Activated T-cell treated with anti-CD3 and anti-CD28 coated beads, Interleukin-2, amount 50 U/mL, for 24 hours (primary cell): ENCODE measurements at places on chromosomes 11 and 22.

- DNase-seq, result peak; percentile 77
Measured at GRCh38 chr11:67272327-67273259, 6.3 kb downstream of the GRK2 start.

DNA sequence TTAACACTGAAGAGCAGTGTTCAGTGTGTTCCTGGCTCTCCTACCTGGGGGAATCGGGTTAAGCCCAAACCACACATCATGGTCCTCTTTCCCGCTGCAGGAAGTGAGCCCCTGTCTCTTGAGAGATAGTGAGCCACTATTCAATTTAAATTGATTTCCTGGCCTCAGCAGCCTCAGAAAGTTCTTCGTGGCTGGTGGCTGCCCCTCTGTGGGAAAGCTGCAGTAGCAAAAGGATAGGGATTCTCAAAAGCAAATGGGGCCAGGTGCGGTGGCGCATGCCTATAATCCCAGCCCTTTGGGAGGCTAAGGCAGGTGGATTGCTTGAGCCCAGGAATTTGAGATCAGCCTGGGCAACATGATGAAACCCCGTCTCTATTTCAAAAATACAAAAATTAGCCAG is 49.1 kb upstream of the CD5 start:
- peak; percentile 29 for DNase-seq

GRCh38 chr11:61973476-61974162 is 6.2 kb upstream of the FTH1 start:
- DNase-seq, result peak; percentile 25

DNA sequence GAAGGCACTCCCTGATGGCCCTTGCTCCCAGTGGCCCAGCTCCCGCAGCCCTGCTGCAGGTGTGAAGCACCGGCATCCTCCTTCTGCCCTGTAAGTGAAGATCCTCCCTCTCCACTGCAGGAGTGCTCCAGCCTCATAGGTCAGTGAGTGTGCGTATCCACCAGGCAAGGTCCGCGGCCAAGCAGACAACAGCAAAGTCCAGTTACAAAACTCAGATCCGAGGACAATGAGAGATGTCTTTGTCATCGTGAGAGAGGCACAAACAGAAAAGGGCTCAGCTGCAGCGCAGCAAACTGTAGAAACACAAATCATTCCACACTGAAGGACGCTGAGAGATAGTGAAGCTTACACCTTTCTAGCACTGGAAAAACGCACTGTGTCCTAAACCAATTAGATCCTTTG is 46.1 kb downstream of the MYH9 start:
- DNase-seq, result no peak

GRCh38 chr11:1015826-1016545 is 20.5 kb downstream of the MUC6 start:
- DNase-seq, result no peak

GRCh38 chr11:16813126-16813525 is 74.7 kb downstream of the C11orf58 start:
- no peak for DNase-seq

- DNase-seq, result no peak
Measured at GRCh38 chr11:125958872-125959400, 13.1 kb downstream of the VSIG10L2 start.

DNA sequence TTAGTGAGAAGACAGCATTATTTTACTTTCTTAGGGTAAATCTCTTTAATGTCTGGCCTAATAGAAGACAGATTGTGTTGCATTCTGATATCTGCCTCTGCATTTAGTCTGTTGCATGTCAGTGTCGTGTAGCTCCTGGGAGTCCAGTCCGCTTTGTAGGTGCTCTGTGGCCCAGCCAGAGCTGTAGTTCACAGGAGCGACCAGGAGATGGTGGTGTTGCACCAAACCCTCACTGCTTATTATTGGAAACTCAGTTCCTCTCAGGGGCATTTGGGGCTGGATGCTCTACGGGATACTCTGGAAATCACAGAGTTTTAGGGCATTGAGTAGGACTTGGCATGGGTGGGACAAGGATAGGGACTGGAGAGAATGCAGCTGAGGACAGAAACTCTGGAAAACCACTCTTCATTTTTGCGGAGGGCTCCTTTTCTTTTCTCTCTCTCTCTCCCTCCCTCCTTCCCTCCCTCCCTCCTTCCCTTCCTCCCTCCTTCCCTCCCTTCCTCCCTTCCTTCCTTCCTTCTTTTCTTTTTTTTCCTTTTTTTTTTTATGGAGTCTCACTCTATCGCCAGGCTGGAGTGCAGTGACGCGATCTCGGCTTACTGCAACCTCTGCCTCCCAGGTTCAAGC is 21.7 kb downstream of the MIAT start:
- peak; percentile 83 for DNase-seq

GRCh38 chr11:79244241-79244772 is 196.5 kb downstream of the TENM4 start:
- DNase-seq, result no peak

- no peak for DNase-seq
Measured at GRCh38 chr11:60469723-60470122, 14.1 kb downstream of the MS4A1 start.

GRCh38 chr11:107651672-107652071 is 60.2 kb downstream of the SLN start:
- no peak for DNase-seq

DNA sequence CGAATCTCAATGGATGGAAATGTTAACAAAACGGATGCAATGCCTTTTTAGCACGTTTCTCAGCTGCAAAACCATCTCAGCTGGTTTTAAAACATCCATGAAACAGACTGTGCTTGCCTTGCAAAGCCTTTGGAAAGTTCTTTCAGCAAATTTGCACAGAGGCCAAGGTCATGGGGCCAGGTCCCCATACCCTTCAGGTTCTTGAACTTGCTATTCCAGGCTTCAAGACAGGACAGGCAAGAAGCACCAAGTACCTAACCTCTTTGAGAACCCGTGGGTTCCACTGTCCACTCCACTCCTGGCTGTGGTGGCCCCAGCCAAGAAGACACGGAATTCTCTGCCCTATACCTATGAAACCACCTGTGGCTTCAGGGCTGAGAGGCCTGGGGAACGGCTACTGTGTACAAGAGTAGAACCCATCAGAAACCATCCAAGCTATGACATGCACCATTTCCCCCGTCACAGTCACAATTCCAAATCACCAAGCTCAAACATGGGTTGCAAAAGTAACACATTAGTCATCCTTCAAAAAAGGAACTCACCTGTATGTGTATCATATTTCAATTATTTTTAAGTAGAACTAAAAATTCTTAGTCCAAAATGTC is 17.0 kb downstream of the TNKS1BP1 start:
- DNase-seq, result no peak

DNA sequence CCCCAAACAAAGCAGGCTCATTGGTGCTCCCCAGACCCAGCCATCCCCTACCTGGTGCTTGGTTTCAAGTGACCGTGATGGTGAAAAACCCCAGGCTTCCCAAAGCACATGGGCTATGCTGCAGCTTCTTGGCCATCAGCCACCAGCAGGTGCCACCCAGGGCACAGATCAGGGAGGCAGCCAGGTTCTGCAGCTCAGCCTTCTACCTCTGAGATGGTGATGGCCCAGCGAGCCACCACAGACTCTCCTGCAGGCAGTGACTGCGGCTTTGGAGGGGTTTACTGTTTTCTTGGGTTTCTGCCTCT is 70.0 kb upstream of the ALX4 start:
- DNase-seq, result no peak

DNA sequence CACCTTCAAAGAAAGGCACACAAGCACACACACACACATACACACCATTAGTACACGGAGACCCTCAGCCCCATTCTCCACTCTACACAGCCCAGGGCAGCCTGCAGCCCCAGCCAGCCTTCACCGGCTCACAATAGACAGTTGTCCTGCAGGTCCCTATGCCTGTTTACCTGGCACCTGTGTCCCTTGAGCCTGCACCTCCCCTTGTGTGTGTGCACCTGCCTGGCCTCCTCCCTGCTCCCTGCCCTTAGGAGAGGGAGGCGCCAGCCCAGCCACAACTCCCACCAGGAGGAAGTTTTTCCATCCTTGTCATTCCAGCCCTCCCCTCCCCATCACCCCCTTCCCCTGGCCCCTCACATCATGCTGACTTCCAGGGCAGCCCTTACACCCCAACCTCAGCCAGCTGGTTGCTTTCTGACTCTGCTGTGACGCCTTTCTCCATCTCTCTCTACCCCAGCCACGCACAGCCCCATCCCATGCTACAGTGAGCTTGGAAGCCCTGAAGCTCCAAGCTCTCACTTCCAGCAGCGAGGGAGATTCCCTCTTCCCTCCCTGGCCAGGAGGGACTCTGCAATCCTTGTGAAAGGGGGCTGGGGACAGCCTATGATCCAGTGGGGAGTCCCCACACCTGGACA is 4.4 kb downstream of the AHNAK start:
- DNase-seq, result no peak

GRCh38 chr11:102459393-102459792 is 6.8 kb upstream of the TMEM123 start:
- DNase-seq, result no peak

GRCh38 chr22:48313175-48313830 is 1514.4 kb downstream of the BRD1 start:
- no peak for DNase-seq

- no peak for DNase-seq
Measured at GRCh38 chr11:272195-272930, 5.8 kb upstream of the NLRP6 start.

DNA sequence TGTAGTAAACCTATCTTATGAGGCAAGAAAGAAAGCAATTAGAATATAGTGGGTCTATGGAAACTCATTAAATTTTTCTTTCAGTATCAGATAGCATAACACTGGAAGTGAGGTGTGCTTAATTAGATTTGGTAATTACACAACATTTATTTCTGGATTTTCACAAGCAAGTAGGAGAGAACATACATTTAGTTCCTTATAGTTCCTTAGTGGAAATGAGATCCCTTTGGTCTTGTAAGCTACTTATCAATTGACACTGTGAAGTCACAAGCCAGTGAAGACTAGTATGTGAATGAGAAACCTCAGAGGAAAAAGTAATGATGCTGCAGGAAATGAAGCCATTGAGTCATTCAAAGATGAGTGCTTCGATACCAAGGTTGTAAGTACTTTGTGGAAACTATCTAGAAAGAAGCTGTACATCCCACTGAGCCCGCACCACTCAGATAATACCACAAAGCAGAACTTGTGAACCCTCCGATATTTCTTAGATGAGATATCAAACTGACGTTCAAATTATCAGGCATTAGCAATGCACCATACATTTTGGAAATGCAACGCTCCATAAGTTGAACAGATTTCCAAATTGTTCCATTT is 53.5 kb downstream of the ENTHD1 start:
- no peak for DNase-seq

- no peak for DNase-seq
Measured at GRCh38 chr22:42397332-42398249, 34.6 kb downstream of the NFAM1 start.

DNA sequence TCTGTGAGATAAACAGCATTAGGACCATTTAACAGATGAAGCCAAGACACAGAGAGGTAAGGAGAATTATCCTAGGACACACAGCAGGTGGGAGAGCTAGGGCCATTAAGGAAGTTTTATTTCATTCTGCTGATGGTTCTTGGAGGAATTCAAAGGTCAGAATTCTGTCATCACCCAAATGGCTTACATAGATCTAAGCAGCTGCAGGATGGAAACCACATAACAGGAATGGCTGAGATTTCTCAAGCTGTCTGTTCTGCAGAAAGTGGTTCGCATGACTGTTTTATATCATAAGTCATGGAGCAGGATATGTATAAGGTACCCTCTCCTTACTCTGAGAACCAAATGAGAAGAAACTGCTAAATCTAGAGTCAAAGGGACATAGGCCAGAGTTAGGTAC is 163.2 kb upstream of the NARS2 start:
- DNase-seq, result no peak

DNA sequence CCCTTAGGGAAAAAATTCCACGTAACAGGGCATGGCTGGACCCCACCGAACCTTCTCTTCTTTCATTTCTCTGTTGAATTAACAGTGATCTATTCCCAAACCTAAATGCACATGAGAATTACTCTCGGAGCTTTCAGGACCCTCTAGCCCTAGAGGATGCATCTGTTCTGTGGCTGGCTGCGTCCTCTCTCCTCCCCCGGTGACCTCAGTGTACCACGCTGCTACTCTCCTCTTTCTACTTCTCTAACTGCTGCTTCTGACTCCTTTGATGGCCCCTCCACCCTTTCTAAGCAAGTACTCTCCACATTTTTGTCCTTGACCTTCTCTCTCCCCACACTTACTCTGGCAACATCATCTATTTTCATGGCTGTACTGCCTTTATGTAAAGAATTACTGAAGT is 12.1 kb upstream of the APOA1 start:
- DNase-seq, result no peak

- DNase-seq, result no peak
Measured at GRCh38 chr22:29842740-29843139, 4.7 kb upstream of the ASCC2 start.

- DNase-seq, result no peak
Measured at GRCh38 chr11:44873537-44873936, 77.1 kb downstream of the TP53I11 start.

DNA sequence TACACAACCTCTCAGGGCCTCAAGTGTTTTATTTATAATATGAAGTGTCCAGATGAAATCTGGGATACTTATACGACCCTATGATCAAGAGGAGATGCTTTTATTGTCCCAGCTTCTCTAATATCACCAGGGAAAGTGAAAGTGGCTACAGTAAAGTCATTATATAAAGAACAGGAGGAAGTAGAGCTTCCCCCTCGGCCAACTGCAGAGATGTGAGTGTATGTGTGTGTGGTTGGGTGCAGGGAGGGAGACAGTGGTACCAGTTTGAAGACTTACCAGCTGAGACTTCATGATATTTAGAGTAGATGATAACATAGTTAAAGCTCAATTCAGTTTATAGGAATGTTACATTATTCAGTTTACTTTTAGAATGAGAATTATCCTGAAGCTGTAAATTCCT is 373.6 kb upstream of the DDI1 start:
- no peak for DNase-seq

- no peak for DNase-seq
Measured at GRCh38 chr11:87185228-87185627, 147.5 kb downstream of the TMEM135 start.

DNA sequence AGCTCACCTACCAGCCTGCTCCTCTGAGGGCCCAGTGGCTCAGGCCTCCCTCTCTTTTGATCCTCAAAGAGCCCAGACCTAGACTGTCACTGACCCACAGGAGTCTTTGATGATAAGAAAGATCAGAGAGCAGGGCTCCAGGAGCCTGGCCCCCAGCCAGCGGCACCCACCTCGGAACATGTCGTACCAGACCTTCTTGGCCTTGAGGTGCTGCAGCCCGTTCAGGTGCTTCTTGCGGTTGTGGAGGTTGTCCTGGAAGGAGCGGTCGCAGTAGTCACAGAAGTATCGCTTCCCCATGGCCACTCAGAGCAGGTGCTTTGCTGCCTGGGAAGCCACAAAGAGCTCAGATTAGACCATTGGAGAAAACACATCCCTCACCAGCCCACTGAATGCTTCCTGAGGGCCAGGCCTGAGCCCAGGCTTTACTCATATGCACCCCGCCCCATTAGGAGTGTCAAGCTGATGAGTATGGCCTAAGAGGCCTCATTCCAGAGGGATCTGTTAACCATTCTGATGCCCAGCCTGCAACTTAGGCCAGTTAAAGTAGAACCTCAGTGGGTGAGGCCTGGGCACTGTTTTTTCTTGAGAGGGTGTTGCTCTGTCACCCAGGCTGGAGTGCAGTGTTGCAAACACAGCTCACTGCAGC is 18.4 kb downstream of the ZMAT5 start:
- DNase-seq, result no peak

- DNase-seq, result no peak
Measured at GRCh38 chr11:111185266-111185665, 60.3 kb upstream of the POU2AF2 start.

GRCh38 chr22:47282366-47282765 is 519.9 kb downstream of the TBC1D22A start:
- DNase-seq, result no peak
